ENCODE measurements at places on chromosomes 2 and 18. TPM values are rescaled to one million over a fixed set of nuclear protein-coding genes. Genes with fewer than 3 reads are reported as not detected.

DNA sequence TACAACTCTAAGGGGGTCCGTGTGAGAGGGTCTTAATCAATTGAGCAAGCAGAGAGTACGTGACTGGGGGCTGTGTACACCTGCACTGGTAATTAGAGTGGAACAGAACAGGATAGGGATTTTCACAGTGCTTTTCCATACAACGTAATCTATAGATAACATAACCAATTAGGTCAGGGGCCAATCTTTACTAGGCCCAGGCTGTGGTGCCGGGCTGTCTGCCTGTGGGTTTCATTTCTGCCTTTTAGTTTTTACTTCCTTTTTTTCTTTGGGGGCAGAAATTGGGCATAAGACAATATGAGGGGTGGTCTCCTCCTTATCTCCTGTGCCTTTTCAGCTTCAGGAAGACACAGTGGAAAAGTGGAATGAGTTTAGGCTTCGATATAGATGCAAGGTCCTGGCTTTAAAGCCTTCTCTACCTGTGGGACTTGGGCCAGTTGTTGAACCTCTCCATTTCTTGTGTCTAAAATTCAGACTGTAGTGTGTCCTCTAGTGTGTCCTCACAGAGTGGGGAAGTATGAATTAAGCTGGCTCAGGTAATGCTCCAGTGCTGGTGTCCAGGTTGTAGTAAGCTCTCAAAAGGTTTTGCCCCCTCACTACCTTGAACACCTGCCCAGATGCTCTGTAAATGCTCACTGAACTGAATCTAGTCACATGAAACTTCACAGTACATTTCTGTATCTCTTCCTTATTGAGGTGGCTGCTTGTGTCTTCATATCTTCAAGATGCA lies 422.8 kb downstream of the SETBP1 start:
- H3K36me3 ChIP-seq = no peaks in the 10 kb centered on the region
- no peak for DNase-seq
- H3K4me3 ChIP-seq = no peak overlapping the region
- no peak overlapping the region for H3K27ac ChIP-seq
- H3K27me3 ChIP-seq = no peaks in the 10 kb centered on the region

Gene STK36
- total RNA-seq = 44.1 TPM

- no peak overlapping the region for H3K4me3 ChIP-seq
- H3K36me3 ChIP-seq = no peaks in the 10 kb centered on the region
- no peak overlapping the region for H3K27ac ChIP-seq
Measured at GRCh38 chr2:98734823-98735260, 3.9 kb upstream of the MGAT4A start.

DNA sequence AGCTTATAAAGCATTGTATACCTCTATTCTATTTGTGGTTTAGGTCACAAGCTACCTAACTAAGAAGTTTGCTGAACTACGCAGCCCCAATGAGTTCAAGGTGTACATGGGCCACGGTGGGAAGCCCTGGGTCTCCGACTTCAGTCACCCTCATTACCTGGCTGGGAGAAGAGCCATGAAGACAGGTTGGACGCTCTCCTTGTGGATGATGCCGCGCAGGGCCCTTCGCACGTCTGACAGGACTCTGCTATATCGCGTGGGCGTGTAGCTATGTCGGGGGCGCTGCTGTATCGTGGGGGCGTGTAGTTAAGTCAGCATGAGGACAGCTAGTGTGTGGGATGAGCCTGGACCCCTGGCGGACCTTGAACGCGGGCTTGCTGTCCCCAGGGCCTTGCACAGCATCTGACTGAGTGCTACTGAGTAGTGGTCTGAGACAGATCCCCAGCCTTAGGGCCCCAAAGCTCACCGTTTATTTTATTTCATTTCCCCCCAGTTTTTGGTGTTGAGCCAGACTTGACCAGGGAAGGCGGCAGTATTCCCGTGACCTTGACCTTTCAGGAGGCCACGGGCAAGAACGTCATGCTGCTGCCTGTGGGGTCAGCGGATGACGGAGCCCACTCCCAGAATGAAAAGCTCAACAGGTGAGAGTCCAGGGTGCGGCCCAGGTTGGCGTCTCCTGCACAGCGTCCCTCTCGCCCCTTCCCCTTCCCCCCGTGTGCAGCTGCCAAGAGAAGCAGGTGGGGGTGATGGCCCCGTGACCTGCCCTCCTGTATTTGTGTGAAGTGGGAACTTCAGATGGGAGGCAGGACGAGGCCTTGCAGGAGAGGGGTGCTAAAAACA lies 15.6 kb upstream of the CNDP1 start:
- H3K4me3 ChIP-seq = no peak overlapping the region
- no peaks in the 10 kb centered on the region for H3K36me3 ChIP-seq
- H3K4me1 ChIP-seq = peaks cover 33% of the 10 kb centered on the region
- no peaks in the 10 kb centered on the region for H3K27me3 ChIP-seq

Gene ANAPC1
- 110 TPM for total RNA-seq

GRCh38 chr2:174602745-174603144 lies 5.1 kb upstream of the WIPF1 start:
- H3K27ac ChIP-seq = no peak overlapping the region
- H3K4me3 ChIP-seq = no peak overlapping the region

Gene NGEF
- 0.77 TPM for total RNA-seq

GRCh38 chr2:33521791-33522281 lies 45.4 kb downstream of the RASGRP3 start:
- H3K4me3 ChIP-seq = no peak overlapping the region
- H3K36me3 ChIP-seq = no peaks in the 10 kb centered on the region
- no peak for DNase-seq

DNA sequence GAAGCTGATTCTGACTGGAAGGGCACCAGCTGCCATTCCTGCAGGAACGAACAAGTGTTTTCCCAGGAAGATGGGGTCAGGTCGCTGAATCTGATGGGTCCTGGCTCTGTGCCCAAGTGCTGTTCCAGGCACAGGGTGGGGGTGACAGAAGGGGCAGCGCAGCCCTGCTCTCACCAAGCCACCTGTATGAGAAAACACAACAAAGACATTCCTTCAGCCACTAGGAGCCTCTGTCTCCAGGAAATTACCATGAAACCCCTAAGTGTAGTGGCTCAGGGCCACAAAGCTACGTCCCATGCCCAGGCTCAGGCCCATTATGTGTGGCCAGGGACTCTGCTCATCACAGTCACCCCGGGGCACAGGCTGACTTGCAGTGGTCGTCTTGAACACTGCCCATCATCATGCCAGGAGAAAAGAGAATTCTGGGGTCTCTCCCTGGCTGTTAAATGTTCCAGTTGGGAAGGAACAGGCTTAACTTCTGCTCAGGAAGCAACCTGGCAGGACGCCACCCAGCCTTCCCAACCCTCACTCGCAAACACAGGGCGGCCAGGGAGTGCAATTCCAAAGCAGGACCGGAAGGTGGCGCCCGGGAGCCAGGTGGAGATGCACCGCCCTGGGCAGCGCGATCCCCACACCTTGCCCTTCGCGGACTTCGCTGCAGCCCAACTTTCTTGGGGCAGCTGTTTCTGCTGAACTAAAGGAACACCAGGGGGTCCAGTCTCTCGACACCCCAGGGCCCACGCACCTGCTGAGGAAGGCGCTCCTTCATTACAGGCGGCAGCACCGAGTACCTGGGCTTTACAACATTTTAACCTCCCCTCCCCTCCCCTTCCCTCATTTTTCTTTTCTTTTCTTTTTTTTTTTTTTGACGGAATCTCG lies 11.0 kb upstream of the SFTPB start:
- H3K36me3 ChIP-seq = no peaks in the 10 kb centered on the region
- H3K4me1 ChIP-seq = peaks cover 5% of the 10 kb centered on the region
- DNase-seq = peak; percentile 89
- H3K27me3 ChIP-seq = no peaks in the 10 kb centered on the region

DNA sequence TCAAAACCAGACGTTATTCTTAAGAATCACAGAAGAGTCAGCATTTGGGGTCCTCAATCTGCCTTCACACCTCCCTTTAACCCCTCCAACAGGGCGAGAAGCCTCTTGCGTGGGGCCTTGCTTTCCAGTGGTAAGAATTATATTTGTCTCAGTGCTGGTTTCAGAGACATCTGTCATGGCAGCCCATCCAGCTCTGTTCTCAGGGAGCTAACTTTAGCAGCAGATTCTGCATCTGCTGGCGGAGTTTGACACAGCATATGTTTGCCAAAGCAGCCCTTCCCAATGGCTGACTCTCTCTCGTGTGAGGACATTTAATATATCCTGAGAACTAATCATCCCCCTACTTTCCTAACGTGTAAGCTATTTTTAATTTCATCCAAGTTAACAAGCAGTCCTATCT lies 91.5 kb upstream of the BCL11A start:
- no peaks in the 10 kb centered on the region for H3K4me1 ChIP-seq
- H3K27me3 ChIP-seq = no peaks in the 10 kb centered on the region
- H3K27ac ChIP-seq = no peak overlapping the region
- H3K4me3 ChIP-seq = no peak overlapping the region
- H3K36me3 ChIP-seq = no peaks in the 10 kb centered on the region

- H3K27ac ChIP-seq = no peak overlapping the region
- no peaks in the 10 kb centered on the region for H3K4me1 ChIP-seq
- no peak for DNase-seq
- no peaks in the 10 kb centered on the region for H3K36me3 ChIP-seq
- no peaks in the 10 kb centered on the region for H3K27me3 ChIP-seq
Measured at GRCh38 chr18:10228326-10228725, 226.1 kb upstream of the APCDD1 start.

Gene OSR1
- 3.0 TPM for total RNA-seq

GRCh38 chr2:75142081-75142480 lies 57.2 kb downstream of the TACR1 start:
- no peak for DNase-seq
- H3K4me1 ChIP-seq = no peaks in the 10 kb centered on the region
- H3K36me3 ChIP-seq = no peaks in the 10 kb centered on the region
- no peaks in the 10 kb centered on the region for H3K27me3 ChIP-seq
- no peak overlapping the region for H3K4me3 ChIP-seq

DNA sequence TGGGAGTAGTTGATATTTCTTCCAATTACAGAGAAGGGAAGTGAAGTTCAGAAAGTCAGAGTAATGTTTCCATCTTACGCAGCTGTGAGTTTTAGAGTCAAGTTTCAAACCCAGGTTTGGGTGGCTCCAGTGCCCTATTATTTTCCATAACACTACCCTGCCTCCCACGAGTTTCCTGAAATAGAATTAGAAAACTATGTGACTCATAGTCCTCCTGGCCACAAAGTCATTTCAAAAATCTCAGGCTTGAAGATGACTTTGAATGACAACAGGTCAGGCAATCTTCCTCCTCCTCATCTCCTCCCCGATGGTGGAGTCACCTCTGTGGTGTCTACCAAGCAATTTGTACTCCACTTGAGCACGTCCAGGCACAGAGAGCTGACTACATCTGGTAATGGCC lies 212.3 kb upstream of the TRIB2 start:
- no peaks in the 10 kb centered on the region for H3K36me3 ChIP-seq
- no peaks in the 10 kb centered on the region for H3K27me3 ChIP-seq

- no peak overlapping the region for H3K4me3 ChIP-seq
- H3K27me3 ChIP-seq = no peaks in the 10 kb centered on the region
- no peak overlapping the region for H3K27ac ChIP-seq
- H3K36me3 ChIP-seq = no peaks in the 10 kb centered on the region
- DNase-seq = no peak
- peaks cover 11% of the 10 kb centered on the region for H3K4me1 ChIP-seq
Measured at GRCh38 chr2:232458051-232458660, 2.2 kb downstream of the ALPI start.

DNA sequence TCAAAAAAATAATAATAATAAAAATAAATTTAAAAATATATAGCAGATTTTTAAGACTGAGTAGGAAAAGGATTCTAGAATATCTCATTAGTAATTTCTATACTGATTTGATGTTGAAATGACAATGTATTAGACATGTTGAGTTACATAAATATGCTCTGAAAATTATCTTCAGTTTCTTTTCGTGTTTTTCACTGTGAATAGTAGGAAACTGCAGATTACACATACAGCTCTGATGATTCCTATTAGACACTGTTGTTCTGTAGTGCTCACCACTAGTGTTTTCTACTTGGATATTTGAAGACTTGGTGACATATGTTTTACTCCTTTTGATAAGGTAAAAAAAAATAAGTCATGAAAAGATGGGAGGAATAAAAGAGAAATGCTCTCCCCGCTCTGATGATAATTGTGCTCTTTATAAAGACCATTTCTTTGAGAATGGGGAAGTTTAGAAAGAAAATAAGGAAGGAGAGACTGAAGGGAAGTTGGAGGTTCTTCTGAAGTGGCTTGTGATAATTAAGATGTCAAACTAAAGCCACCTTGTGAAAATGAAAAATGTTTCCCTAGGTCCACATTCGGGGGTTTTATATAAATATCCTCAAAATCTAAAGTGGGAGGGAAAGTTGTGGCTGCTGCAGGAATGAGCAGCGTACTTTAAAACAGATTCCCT lies 52.9 kb downstream of the SLC9A2 start:
- H3K27ac ChIP-seq = no peak overlapping the region
- H3K27me3 ChIP-seq = no peaks in the 10 kb centered on the region
- no peak for DNase-seq
- H3K4me1 ChIP-seq = no peaks in the 10 kb centered on the region
- no peak overlapping the region for H3K4me3 ChIP-seq
- no peaks in the 10 kb centered on the region for H3K36me3 ChIP-seq

Gene SCYGR4
- not detected for total RNA-seq

GRCh38 chr2:201680743-201681142 lies 17.7 kb downstream of the MPP4 start:
- no peaks in the 10 kb centered on the region for H3K4me1 ChIP-seq
- no peak overlapping the region for H3K4me3 ChIP-seq
- peak; percentile 61 for DNase-seq
- no peaks in the 10 kb centered on the region for H3K27me3 ChIP-seq
- H3K36me3 ChIP-seq = no peaks in the 10 kb centered on the region

Gene SLC40A1
- total RNA-seq = 109 TPM

Gene SRD5A2
- not detected for total RNA-seq

DNA sequence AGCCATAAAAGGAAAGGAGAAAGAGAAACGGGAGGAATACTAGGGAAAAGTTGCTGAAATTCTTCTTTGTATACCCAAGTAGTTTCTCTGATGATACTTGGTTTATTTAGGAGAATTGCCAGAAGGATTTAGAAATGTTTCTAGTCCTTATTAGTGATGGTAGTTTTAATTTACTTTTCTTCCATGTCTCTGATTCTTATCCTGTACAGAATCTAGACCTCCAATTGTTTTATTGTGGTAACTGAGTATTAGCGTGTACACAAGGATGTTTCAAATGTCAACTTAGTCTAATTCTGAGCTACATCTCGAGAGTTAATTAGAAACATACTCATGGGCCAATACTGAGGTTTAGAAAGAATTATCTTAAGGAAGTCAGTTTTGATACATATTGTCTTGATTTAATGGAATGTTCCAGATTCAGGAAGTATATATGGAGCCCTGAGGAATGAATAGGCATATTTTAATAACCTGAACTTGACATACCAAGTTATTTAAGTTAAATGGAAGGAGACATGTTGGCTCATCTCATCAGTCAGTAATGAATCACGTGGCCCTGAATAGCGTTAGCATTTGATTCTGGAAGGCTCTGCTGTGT lies 219.6 kb downstream of the LTBP1 start:
- H3K4me1 ChIP-seq = no peaks in the 10 kb centered on the region
- no peak overlapping the region for H3K4me3 ChIP-seq
- no peaks in the 10 kb centered on the region for H3K36me3 ChIP-seq
- DNase-seq = no peak

- H3K36me3 ChIP-seq = no peaks in the 10 kb centered on the region
- DNase-seq = no peak
- H3K27me3 ChIP-seq = no peaks in the 10 kb centered on the region
- peaks cover 29% of the 10 kb centered on the region for H3K4me1 ChIP-seq
- no peak overlapping the region for H3K4me3 ChIP-seq
- no peak overlapping the region for H3K27ac ChIP-seq
Measured at GRCh38 chr18:31247574-31248199, 70.3 kb upstream of the DSG1 start.

- H3K36me3 ChIP-seq = no peaks in the 10 kb centered on the region
- no peaks in the 10 kb centered on the region for H3K27me3 ChIP-seq
- no peak overlapping the region for H3K4me3 ChIP-seq
Measured at GRCh38 chr2:2234398-2235195, 96.5 kb downstream of the MYT1L start.

Measured in Caco-2 (cell line).